ENCODE measurements at places on chromosomes 6 and 20.

GRCh38 chr20:46006022-46006705, 2.5 kb upstream of the MMP9 start:
- no peak for DNase-seq

DNA sequence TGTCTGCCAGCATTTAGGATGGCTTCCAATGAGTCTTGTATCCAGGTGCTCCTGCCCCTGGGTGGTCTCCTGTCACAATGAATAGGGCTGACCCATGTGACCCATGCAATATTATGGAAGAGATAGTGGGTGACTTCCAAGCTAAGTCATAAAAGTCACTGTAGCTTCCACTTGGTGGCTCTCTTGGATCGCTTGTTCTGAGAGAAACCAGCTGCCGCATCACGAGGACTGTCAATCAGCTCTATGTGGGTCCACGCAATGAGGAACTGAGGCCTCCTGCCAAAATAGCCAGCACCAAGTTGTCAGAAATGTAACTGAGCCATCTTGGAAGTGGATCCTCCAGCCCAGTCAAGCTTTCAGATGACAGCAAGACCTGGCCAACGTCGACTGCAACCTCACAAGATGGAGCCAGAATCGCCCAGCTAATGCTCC, 14.9 kb upstream of the MATN4 start:
- no peak for DNase-seq

- DNase-seq, result no peak
Measured at GRCh38 chr6:108250240-108250866, 10.5 kb downstream of the SNX3 start.

GRCh38 chr20:41454250-41454649, 87.6 kb upstream of the EMILIN3 start:
- DNase-seq, result no peak

- DNase-seq, result no peak
Measured at GRCh38 chr6:145882121-145882531, 67.5 kb upstream of the FBXO30 start.

- DNase-seq, result no peak
Measured at GRCh38 chr6:155402656-155403304, 52.9 kb downstream of the NOX3 start.

DNA sequence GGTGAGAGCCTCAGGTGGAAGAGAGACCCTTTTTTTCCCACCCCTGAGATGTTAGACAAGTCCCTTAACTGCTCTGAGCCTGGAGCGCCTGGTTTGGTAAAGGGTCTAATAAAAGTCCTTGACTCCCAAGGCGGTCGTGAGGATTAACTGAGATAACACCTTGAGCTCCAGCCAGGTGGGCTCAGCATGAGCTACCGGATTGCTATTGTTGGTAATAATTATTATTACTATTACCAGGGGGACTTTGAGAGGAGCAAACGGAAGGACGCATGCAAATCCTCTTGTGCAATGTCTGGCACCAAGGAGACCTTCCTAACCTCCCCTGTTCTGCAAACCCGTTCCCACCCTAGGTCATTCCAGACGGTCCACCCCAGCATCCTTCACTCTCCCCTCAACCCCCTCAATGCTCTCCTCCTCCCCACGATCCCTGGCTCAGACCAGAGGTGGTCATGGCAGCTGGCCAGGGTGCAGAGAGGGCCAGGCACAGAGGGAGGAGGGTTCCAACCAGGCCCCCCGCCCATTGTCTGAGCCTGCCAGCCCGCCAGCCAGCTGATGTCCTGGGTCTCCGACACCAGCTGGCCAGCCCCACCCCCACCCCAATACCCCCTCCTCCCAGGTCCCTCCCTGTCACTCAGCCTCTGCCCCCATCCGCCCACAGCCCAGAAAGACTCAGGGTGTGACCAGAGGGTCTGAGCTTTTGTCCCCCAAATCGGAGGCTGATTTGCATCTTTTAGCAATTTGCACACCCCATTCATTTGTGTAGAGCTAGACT, 14.3 kb upstream of the CBFA2T2 start:
- no peak for DNase-seq

- no peak for DNase-seq
Measured at GRCh38 chr20:45917790-45918141, 5.8 kb upstream of the PLTP start.

- DNase-seq, result no peak
Measured at GRCh38 chr6:45555981-45556771, 178.4 kb upstream of the SUPT3H start.

DNA sequence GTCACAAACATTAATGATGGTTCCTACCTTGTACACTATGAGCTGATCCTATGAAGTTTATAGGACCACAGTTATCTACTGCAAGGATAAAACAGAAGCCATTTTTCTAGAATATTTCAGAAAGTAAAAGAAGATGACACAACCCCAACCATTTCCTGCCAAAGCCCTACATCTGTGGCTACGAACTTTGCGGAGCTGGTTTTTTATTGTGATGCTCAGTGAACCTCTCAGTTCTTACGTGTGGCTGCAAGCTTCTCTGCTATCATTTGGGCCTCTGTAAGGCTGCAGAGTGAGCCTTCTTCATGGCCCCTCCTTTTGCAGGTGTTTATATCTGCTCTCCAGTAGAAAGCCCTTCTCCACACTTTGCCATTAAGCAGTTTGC, 17.8 kb upstream of the TAGAP start:
- DNase-seq, result no peak

- DNase-seq, result no peak
Measured at GRCh38 chr20:18304618-18305017, 16.3 kb downstream of the ZNF133 start.

DNA sequence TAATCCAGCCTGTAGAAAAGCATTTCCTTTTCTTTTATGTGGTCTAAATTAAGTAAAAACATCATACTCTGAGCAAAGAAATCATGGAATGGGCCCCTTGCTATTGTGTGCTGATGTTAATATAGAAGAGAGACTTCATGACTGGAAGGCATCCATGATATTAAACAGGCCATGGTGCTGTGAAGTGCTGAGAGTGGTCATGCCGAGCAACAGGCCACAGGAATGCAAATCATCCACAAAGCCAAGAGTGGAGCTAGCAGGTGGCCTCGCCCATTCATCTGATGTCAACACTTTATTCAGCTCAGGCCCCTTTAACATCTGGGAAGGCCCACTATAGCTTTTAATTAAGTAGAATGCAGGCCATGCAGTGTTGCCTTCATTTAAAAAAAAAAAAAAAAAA, 115.2 kb upstream of the HMGCLL1 start:
- no peak for DNase-seq

DNA sequence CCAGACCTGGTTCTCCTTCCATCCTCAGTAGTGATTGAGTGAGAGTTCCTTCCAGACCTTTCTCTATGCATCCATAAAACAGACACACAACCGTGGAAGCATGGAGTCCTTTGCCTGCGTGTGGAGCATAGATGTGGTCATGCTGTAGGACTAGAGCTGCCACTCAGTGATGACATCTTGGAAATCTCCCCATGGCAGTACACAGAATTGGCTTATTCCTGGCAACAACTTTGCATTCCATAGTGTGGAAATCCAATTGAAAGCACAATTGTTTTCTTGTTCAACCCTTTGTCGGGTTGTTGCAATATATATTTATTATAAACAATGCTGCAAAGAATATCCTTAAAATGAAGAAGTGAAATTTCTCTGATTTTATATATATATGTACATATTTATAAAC, 547.8 kb downstream of the CDH26 start:
- no peak for DNase-seq

GRCh38 chr6:9225441-9225871, 790.1 kb upstream of the SLC35B3 start:
- no peak for DNase-seq

DNA sequence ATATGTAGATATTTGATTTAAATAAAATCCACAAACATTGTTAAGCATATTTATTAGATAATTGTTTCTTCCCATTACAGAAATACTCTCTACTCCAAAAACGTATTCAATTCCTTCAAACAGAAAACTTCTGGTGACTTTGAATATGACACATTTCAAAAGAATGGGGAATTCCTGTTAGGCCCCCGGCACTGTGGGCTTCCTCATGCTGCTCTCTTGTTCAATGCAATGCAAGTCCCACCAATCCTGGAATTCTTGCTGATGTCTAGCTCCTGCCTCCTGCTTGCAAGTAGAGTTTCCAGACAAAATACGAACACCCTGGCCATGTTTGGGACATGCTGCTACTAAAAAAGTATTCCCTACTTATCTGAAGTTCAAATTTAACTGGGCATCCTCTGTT, 544.1 kb downstream of the QKI start:
- no peak for DNase-seq

- no peak for DNase-seq
Measured at GRCh38 chr20:18801516-18801915, 12.1 kb upstream of the SCP2D1 start.

GRCh38 chr6:31592396-31592771, 422 bp downstream of the NCR3 start:
- no peak for DNase-seq

GRCh38 chr6:161836643-161837448, 563.0 kb upstream of the AGPAT4 start:
- no peak for DNase-seq

DNA sequence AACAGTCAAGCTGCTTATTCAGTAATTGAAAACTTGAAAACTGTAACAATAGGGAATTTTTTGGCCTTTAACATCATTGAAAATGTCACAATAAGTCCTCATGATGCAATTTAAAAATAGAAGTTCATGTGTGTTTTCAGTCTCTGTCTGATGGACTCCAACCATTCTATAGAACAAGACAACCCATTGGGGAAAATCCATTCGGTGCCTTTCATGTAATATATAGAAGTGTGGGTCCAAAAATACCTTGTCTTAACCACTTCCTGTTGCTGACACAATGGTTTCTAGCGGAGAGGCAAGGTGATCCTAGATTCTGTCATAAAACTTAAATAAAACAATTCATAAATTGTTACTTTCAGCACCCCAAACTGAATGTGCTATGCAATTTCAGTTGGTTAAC, 1131.3 kb upstream of the MAP3K7 start:
- DNase-seq, result no peak

DNA sequence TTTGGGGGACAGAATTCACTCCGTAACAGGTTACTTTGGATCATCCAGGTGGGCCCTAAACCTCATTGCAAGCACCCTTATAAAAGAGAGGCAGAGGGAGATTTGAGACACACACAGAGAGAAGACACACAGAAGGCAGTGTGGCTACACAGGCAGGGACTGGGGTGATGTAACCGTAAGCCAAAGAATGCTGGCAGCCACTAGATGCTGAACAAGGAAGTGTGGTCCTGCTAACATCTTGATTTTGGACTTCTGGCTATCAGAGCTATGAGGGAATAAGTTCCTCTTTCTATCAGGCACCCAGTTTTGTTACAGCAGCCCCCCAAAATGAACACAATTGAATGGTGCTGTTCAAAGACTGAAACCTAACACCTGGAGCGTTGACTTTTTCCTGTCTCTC, 191.3 kb upstream of the MYLIP start:
- no peak for DNase-seq

DNA sequence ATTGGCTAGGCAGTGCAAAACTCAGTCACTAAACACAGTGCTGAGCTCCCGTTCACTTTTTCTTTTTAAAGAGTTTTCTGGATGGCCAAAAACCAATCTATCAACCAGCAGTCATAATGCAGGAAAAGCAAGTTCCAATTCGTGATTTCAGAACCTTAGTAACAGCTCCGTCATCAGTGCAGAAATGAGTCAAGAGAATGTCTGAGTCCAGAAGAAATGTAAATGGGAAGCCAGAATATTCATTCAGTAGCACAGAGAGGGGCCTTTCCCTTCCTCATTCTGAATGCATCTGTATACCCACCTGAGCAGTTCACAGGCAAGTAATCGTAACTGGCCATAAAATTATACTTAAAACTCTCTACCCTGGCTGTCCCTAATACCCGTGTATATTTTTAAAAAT, 20.4 kb downstream of the HUS1B start:
- no peak for DNase-seq

- no peak for DNase-seq
Measured at GRCh38 chr6:125203395-125203794, 49.8 kb downstream of the TPD52L1 start.

DNA sequence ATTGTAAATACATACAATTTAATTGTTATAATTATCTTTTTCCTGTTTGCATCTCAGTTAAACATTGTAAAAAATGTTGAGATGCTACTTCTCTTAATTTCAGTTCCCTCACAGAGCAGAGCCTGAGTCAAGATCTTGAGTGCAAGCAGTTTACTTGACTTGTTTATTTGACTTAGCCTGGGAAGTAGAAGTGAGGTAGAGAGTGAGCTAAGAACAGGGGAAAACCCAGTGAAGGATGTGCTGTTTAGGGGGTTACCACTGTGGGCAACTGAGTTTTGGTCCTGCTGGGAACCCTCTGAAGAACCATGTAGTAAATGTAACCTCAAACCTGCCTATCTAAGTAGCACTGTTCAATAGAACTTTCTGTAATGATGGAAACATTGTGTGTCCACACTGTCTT, 495.2 kb upstream of the FLRT3 start:
- no peak for DNase-seq

DNA sequence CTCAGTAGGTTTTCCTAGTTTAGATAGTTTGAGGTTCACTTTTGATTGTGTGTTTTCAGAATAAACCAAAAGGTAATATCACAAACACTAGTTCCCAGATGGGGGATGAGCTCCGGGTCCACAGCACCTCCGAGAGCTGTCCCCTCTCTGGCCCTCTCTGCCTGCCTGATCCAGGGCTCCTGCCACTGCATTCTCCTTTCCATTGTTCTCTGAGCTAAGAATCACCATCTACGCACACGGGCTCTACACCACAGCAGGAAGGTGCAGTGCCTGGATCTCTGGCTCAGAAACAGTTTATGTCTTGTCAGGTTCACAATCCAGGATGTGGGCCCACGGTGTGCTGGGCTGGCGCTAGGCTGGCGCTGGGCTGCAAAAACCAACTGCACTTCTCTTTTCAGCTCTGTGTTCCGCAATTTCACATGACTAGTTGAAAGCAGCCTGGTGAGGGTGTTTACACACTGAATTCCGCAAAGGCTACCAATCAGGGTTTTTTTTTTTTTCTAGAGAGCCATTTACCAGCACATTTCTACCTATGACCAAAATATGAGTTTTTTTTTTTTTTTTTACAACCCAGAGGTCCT, 167.5 kb downstream of the SOD2 start:
- DNase-seq, result no peak

GRCh38 chr6:143695969-143696663, 18.4 kb downstream of the PHACTR2 start:
- DNase-seq, result no peak

DNA sequence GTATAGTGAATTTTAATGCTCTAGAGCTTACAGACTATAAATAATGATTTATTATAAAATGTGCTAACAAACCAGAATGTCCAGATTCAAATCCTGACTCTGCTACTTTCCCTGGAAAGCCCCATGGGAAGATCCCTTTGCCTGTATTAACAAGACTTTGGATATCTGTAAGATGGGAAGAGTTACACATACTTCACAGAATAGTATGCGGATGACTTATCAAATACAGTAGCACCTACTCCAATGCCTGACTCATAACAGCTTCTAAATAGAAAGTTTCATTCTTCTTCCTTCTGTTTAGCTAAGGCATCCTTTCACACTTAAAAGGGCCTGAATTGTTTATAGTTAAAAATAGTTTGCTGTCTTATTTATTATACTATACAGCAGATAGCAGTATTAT, 166.3 kb downstream of the KCNQ5 start:
- DNase-seq, result no peak
